PC-3 (cell line): ENCODE measurements at places on chromosomes 5 and 9. TPM values are rescaled to one million over a fixed set of nuclear protein-coding genes. Genes with fewer than 3 reads are reported as not detected.

The TAF11L5 gene
- not detected in 2 replicates for total RNA-seq

The OLFML2A gene
- 3.4 and 4.7 TPM in 2 replicates for total RNA-seq

DNA sequence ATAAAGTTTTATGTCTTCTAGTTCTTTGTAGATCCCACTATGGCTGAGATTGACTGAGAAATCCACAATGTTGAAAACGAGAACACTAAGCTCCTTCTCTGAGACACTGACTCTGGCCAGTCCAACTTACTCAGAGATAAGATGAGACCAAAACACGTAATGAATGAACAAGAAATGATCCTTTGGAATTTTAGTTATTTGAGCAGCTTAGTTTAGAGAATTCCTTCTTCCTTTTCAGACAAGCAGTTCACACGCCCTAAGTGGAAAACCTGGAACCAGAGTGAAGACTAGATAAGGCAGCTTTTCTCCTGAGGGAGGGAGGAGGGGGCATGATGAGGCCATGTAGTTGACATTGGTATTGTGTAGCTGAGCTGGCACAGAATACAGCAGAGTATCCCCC is 139.6 kb downstream of the GABRB2 start:
- no peak overlapping the region for H3K4me3 ChIP-seq
- H3K27me3 ChIP-seq, result no peaks in the 10 kb centered on the region
- H3K27ac ChIP-seq, result no peak overlapping the region

The PLEKHG4B gene
- total RNA-seq, result 1.2 and 1.4 TPM in 2 replicates

The NR4A3 gene
- total RNA-seq, result 0.77 and 0.98 TPM in 2 replicates
